Cardiac fibroblast (primary cell): ENCODE measurements at places on chromosomes 6 and 20.
A peak's percentile ranks its signal among the peaks of the same experiment; 100 is the strongest.

DNA sequence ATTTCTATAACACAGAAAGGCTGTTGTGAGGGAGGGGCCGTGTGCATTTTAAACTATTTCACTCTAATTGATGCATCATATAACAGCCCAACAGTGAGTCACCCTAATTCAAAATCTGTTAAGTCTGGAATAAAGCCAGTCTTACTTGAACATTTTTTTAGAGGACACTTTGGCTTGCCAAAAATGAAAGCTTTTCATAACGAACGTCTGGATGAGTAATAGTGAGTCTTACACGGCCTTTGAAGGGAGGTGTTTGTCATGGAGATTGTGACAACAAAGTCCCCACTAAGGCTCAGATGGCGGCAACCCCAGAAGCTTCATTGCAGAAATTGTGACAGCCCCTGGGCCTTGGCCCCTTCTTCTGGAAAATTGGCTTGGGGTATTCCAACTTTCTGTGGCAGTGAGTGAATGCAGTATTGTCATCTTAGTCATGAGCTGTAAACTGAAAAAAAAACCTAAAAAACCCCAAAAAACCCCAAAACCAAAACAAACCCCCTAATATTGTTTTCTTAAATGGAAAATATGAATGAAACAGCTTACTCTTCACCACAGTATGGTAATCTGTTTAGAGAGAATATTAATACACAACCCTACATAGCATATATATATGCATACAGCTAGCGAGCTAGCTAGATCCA lies 92.6 kb upstream of the CLDN20 start:
- peak; percentile 93 for DNase-seq

DNA sequence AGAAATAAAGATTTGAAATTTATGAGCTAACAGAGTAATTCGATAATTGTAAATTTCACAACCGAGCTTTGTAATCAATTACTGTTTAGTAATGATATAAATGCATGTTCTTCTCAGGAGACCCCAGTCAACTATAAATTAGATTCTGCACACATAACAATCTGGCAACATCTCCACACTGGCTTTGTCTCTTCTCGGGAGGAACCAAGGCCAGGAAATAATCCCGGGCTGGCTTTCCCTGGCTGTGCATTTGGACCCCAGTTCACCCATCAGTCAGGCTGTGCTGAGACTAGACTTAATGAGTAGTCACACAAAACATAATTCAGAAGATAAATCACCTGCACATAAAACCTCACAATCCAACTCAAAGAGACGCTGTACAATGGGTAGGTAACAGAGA lies 65.5 kb downstream of the PTPRT start:
- no peak for DNase-seq

GRCh38 chr20:58481481-58482021 lies 33.6 kb downstream of the APCDD1L start:
- peak; percentile 68 for DNase-seq

DNA sequence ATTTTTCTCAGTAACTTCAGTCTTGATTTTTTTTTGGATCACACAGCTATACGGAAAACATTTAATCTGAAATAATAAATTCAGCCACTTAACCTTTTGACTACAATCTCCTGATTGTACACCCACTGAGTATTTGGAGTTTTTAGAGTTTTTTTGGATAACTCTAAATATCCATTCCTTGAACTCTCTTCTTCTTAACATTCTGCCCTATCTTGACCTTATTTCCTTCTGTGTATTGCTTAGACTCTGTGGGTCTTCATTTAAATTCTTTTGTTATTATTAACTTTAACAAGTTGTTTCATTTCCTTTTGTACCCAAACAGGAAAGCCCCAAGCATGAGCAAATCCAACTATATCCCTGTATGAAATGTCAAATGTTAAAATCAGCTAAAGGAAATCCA lies 170.2 kb upstream of the PTCHD4 start:
- no peak for DNase-seq

DNA sequence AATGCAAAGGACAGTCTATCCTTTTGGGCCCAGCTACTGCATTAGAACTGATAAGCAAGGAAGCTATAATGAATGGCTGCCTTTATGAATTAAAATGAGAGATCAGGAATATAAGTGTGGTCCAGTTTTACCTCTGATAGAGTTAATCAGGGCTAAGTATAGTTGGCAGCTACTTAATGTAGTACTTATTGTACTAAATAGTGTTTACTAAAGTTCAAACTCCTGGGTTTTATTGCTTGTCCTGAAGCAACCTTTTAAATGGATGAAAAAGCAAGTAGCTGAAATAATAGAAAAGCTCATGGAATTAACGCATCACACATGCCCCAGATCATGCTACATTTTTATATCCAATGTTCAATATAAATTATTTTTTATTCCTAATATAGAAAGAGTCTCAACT lies 5.3 kb downstream of the TRMT11 start:
- DNase-seq = no peak

DNA sequence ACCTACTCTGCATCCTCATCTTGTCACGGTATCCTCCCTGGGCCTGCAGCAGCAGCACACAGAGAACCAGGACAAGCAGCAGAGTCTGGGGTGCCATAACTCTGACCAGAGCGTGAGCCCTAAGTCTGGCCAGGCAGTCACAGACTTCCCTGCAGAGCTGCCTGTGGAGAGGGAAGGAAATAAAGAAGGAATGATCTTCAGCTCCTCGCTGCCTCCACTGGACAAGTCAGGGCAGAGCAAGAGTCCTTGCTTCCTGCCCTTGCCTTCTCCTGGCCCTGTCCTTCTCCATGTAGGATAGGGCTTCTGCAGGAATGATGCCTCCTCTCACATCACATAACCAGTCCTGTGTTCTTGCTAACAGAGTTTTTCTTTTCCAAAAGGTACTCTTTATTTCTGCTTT lies 15.9 kb upstream of the WFDC11 start:
- DNase-seq = no peak

DNA sequence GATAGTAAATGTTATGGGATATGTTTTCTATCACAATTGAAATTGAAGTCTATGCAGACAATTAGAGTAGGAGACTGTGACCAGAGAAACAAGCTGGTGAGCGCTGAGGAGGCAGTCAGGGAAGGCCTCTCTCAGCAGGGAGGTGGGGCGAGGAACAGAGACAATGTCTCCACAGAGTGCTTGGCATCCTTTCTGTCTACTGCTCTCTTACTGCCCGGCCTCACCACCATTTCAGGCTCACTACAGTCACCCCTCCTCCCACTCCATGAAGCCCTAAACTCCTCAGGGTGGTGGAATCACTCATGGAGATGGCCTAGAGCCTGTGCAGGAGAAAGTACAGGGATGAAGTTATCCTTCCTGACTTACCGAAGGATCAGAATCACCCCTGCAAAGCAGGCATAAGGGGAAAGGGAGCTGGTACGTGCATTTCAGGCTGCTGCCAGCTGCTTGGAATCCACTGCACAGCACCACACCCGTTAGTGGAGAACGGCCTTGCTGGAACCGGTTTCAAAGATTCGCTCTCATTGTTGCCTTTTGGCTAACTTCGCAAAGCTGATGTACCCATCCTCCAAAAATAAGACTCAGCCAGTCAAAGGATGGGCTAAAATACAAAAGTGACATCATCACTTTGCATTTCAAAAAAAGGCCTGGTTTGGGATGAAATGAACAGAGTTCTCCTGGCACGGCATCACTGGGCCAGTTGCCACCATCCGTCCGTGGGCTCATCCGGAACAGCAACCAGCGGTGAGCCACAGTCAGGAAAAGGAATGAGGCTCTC lies 67.3 kb downstream of the SLC22A23 start:
- DNase-seq = peak; percentile 83

- no peak for DNase-seq
Measured at GRCh38 chr6:4342407-4343137, 207.2 kb upstream of the ECI2 start.

- DNase-seq = peak; percentile 29
Measured at GRCh38 chr6:135667691-135668455, 170.3 kb upstream of the AHI1 start.

GRCh38 chr20:25160897-25161296 lies 34.6 kb upstream of the ENTPD6 start:
- no peak for DNase-seq
